ENCODE measurements at places on chromosomes 2 and 18. TPM values are rescaled to one million over a fixed set of nuclear protein-coding genes. Genes with fewer than 3 reads are reported as not detected.
A peak's percentile ranks its signal among the peaks of the same experiment; 100 is the strongest.

Gene CTAGE1
- total RNA-seq = not detected

Gene CLIP4
- 24.1 TPM for total RNA-seq

Gene ITGB6
- 1.5 TPM for total RNA-seq

Gene C2orf15
- not detected for total RNA-seq

Gene ASNSD1
- 46.2 TPM for total RNA-seq

Gene PRSS56
- not detected for total RNA-seq

Gene ELOA2
- not detected for total RNA-seq

DNA sequence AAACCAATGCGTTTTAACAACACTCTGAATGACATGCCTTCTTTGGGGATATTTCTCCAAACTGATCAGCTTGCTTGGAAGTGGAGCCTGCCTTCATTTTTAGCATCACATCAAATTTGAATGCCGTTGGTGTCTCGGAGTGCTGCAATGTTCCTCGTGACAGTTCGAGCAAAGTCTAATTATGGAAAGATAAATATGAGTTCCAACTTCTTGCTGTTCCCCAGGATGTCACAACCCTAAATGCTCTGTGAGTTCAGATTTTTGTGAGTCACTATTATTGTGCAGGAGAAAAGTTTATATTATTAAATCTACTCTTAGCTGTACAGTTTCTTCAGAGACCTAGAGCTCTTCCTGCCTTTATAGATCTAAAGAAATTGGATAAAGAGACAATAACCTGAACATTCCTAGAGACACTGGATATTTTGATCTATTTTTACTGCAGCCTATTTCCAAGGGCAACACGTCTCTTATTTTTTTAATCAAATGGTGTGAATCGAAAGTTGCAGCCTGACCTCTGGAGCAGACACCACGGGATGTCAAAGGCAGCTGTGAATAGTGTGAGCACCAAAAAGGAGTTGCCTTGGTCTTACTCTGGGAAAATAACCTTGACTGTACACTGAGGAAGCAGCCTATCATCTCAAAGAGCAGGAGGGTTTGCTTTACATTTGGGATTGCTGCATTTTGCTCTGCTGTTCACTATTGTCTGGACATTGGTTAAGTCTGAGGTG is 330.1 kb downstream of the TDRD15 start:
- DNase-seq = no peak

DNA sequence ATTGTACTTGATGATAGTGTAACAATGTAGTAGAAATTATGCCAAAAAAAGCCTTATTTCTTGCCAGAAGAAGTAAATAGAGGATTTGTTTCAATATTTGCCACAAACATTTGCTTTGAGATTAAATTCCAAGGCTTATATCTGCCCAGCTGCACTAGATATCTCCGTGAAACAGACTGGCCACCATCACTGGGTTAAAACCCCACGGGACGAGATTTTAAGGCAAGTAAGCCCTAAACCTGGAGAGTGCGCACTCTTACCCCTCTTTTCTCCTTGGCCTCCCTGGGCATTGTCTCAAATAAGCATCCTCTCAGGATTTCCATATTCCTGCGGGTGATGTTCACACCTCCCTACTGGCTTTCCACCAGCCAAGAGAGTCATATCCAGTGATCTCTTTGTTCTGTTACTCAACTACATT is 334.4 kb downstream of the AGPS start:
- DNase-seq = no peak

DNA sequence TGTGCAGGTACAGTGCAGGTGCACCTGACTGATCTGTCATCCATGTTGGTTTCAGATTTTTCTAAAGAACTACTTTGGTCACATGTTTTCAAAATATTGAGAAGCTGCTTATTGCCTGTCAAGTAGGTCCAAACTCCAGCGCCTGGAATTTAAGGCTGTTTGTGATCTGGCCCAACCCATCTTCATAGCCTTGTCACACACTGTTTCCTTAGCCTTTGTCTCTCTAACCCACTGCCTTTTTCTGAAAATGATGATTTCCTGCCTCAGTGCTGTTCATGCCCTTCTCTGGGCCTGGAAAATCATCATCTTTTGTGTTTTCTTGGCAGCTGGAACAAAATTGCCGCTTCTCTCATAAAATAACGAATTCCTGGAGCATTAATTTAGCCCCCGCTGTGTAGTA is 7.2 kb downstream of the LIMS1 start:
- DNase-seq = no peak

DNA sequence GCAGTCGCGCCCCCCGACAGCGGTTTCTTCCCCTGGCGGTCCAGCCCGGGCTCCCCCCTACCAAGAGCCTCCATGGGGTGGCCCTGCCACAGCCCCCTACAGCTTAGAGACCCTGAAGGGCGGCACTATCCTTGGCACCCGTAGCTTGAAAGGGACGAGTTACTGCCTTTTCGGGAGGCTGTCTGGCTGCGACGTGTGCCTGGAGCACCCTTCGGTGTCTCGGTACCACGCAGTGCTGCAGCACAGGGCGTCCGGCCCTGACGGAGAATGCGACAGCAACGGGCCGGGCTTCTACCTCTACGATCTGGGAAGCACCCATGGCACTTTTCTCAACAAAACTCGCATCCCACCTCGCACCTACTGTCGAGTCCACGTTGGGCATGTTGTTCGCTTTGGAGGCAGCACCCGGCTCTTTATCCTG is 475 bp downstream of the SLC4A1AP start:
- DNase-seq = no peak

DNA sequence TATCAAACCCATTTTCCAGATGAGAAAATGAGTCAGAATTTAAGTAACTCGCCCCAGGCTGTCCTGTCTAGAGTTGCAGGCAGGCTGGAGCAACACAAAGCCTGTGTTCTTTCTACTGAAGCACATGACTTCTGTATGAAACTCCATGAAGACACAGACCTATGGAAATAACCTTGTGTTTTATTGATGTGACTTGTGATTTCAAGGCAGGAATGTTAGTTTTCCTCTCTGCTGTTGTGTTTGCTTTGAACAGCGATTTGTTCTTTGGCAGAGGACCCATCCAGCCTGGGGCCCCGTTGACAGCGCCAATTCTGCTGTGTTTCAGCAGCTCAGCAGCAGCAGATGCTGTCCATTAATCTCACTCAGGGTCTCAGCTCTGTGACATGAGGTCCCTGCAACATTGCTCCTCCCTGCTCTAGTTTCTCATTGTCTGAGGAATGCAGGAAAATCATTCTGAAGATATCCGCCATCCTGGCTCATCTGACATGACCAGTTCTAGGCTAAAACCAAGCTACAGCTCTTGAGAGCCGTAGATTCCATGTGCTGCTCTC is 344.3 kb upstream of the RAB12 start:
- peak; percentile 40 for DNase-seq

- DNase-seq = no peak
Observed at GRCh38 chr18:31241425-31241824, 76.5 kb upstream of the DSG1 start.

- DNase-seq = no peak
Observed at GRCh38 chr18:67518566-67518965, 2.0 kb upstream of the DSEL start.

GRCh38 chr2:29130295-29130694 is 15.1 kb downstream of the CLIP4 start:
- no peak for DNase-seq

DNA sequence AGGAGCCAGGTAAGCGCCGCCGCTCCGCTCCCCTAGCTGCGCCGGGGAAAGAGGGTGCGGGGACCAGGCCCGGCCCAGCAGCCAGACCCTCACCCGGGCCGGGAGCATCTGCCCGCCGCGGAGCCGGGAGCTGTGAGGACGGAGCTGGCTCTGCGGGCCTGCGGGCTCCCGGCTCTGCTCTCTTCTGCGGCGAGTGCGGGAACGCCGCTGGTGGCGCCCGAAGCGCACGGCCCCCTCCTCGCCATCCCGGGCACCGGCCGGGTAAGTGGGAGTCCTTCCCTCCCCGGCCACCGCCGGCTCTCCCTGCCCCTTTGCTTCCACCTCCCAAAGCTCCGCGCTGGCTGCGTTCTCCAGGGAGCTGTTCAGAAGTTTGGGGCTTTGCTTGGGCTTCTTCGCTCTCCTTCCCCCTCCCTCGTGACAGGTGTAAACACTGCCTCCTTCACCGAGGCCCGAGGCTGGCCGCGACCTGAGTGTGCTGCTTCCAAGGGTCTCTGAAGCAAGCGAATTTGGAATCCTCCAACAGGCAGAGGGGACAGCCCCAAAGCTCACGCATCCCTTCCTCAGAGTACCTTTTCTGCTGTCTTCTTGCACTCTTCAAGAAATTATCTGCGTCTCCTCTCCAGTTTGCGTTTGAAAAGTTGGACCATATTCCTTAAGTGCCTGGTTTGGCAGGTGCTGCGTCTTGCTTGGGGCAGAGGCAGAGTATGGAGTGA is 632 bp downstream of the AFTPH start:
- no peak for DNase-seq

GRCh38 chr18:50441501-50441900 is 66.7 kb downstream of the SKA1 start:
- no peak for DNase-seq

GRCh38 chr2:5442736-5443135 is 249.4 kb upstream of the SOX11 start:
- no peak for DNase-seq

- no peak for DNase-seq
Observed at GRCh38 chr18:27717816-27718215, 459.1 kb downstream of the CDH2 start.

DNA sequence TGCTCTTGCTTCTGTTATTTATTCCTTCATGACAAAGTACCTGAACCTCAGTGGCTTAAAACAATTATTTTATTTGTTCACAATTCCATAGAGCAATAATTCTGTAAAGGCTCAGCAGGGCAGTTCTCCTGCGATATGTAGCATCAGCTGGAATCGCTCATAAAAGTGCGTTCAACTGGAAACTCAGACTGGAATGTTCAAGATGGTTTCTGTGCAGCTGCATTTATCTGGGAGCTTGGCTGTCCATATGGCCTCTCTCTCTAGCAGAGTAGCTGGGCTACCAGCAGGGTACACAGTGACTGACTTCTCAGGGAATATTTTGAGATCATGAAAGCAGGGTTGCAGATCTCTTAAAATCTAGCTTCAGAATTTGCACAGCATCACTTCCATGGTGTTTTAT is 13.5 kb downstream of the CCDC121 start:
- no peak for DNase-seq

DNA sequence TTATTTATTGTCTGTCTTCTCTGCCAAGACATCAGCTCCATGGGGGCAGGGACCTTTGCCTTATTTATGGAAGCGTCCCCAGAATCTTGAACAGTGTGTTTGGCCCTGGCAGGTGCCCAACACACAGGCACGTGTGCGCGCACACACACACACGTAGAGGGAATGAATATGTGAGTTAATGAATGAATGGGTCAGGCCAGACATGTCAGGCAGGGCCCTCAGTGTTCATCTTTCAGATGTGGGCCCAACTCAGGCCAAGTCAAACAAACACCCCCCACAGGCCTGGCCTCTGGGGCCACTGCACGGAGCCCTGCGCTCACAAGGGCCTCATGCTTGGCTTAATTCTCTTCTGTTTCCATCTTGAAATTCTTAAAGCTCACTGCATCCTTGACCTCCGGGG is 54.1 kb downstream of the DYSF start:
- DNase-seq = no peak

- no peak for DNase-seq
Observed at GRCh38 chr2:181896286-181896685, 4.8 kb downstream of the ITPRID2 start.

GRCh38 chr2:69773206-69773605 is 31.3 kb downstream of the ANXA4 start:
- DNase-seq = no peak

- DNase-seq = no peak
Observed at GRCh38 chr2:11389551-11390398, 45.3 kb upstream of the ROCK2 start.

DNA sequence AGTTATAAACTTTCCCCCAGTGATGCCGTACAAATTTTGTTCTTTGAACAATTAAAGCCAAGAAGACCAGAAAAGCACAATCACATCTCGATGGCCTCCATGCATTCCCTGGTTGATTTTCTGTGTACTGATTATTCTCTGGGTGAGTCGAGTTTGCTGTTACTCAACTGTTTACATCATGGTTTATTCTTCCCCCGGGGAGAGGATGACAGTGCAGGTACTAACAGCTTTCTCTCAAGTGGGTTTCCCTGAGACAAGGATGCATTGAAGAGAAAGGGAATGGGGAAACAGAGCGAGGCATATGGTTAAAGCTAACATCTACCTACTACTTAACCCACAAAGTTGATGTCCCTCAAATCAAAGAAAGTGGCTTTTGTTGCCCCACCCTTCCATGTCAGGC is 410.8 kb upstream of the FANCL start:
- no peak for DNase-seq

DNA sequence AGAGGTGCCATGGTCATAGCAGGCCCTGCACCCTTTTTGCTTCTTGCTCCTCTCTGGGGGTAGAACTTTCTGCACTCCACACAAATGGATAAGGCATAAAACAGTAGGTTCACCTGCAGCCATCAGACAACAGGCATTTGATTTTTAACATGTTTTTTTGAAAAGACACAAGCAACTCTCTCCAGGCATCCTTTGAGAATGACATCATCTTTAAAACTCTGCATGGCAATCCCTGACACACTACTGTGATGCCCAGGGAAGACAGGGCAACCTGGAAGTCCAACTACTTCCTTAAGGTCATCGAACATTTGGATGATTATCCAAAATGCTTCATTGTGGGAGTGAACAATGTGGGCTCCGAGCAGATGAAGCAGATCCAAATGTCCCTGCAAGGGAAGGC is 82.8 kb downstream of the SKA1 start:
- DNase-seq = no peak

DNA sequence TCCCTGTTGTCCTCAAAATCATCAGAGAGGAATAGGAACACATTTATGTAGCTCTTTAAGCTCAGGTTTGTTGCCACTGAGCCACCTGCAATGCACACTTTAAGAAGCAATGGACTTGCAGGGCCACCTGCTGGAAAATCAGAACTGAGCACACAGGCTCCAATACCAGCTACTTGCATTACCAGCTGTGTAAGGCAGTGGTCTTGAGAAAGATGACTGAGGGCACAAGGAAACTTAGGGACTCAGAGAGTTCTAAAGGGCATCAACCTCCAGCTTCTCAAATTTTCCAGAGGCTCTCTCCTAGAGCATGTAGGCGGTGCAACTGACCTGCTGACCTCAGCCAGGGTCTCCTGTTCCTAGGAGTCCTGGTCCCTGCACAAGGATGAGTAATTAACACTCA is 2.5 kb upstream of the CNDP2 start:
- no peak for DNase-seq

- no peak for DNase-seq
Observed at GRCh38 chr2:6653281-6653750, 212.4 kb downstream of the CMPK2 start.

GRCh38 chr2:69639266-69639665 is 4.3 kb downstream of the AAK1 start:
- DNase-seq = no peak
